ENCODE measurements at places on chromosomes 11 and 22.

DNA sequence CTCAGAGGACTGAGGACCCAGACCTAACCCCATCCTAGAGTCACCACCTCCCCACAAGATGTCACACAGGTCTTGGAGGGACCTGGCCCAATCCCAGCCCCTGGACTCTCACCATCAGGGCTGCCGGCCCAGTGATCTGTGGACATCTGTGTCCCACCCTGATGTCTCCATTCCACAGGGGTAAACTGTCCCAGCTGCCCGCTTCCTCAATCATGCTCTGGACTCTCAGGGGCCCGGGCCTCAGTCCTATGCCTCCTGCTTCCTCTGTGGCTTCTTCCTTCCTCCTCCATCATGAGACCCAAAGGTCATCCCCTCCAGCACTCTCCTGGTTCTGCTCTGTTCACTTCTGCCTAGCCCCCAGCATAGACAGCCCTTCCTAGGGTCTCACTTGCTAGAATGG is 32.2 kb downstream of the ARAP1 start:
- no peak for DNase-seq

- DNase-seq, result no peak
Measured at GRCh38 chr11:133337951-133338418, 194.3 kb downstream of the OPCML start.

- no peak for DNase-seq
Measured at GRCh38 chr22:40396882-40397281, 26.5 kb downstream of the SGSM3 start.

DNA sequence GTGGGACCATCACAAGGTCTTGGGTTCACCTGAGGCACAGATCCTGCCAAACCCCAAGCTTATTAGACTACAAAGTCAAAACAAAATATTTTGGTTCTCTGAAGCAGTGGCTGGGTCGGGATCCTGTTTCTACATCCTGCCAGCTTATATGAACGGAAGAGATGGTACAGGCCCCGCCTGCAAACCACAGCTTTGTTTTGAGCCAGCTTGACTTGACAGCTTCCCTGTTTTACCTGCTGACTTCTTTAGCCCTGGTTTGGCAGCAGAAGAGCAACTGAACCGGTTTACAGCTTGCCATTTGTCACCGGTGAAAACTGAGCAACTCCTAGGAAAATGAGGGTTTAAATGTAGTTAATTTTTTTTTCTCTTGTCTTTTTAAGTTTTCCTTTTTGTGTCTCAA is 11.4 kb downstream of the PACS1 start:
- DNase-seq, result no peak

GRCh38 chr22:35731321-35731720 is 13.6 kb downstream of the APOL5 start:
- DNase-seq, result no peak

- no peak for DNase-seq
Measured at GRCh38 chr11:57751676-57752253, at the start of gene BTBD18. TSS of gene BTBD18 (minus strand) at chr11:57751819. CDS start at chr11:57751188, 631 bp downstream.

GRCh38 chr11:18706330-18707243 is 8.0 kb downstream of the TMEM86A start:
- DNase-seq, result peak; percentile 38
